ENCODE measurements at places on chromosomes 3 and 15. TPM values are rescaled to one million over a fixed set of nuclear protein-coding genes. Genes with fewer than 3 reads are reported as not detected.

DNA sequence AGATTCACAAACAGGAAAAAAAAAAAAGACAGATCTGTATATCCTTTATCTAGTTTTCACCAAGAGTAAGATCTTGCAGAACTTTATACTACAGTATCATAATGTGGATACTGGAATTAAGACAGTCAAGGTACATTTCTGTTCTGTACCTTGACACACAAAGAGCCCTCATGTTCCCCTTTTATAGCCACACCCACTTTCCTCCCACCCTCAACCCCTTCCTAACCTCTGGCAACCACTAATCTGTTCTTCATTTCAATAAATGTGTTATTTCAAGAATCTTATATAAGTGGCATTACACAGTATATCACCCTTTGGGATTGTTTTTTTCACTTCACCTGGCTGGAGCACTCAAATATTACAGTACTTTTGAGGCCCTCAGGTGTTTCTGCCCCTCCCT is 3.6 kb upstream of the RAB6B start:
- no peak for DNase-seq

- no peak for DNase-seq
These were observed 10.3 kb downstream of the CORO2B start for GRCh38 chr15:68589053-68589452.

- no peak for DNase-seq
These were observed 61.0 kb upstream of the SLC24A5 start for GRCh38 chr15:48059791-48060190.

Gene TLR9
- total RNA-seq, result not detected

All from kidney epithelial cell (primary cell).